Muscle of leg (tissue), 16 donors: ENCODE measurements at places on chromosomes 16 and 17. TPM values are rescaled to one million over a fixed set of nuclear protein-coding genes. Genes with fewer than 3 reads are reported as not detected.

The ARHGDIA gene
- 86.0 TPM for total RNA-seq

The DRC3 gene
- total RNA-seq: 1.6 TPM

The TERB1 gene
- not detected for total RNA-seq

The CACNG3 gene
- not detected for total RNA-seq

The TMEM98 gene
- 40.5 TPM for total RNA-seq

The ADAD2 gene
- total RNA-seq: 0.40 TPM

The HBQ1 gene
- total RNA-seq: 2.5 TPM

The TUBB3 gene
- total RNA-seq: 7.1 TPM
